ENCODE measurements at places on chromosomes 16 and 17.

- DNase-seq, result no peak
Measured at GRCh38 chr16:82108100-82108499, 61.9 kb downstream of the MPHOSPH6 start.

GRCh38 chr16:86823888-86824671, 245.7 kb downstream of the FOXL1 start:
- DNase-seq, result no peak

DNA sequence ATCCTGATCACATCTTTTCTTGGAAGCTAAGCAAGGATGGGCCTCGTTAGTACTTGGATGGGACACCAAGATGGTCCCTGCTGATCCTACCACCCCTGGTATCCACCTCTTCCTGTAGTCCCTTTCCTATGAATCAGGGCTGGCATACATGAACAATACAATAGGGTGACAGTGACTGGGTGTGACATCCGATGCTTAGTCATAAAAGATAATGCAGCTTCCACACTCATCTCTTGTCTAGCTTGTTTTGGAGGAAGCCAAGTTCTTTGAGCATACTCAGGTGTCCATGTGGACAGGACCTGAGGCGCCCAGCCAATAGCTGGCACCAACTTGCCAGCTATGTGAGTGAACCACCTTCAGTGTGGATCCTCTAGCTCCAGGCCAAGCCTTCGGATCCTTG, 62.5 kb upstream of the NFAT5 start:
- DNase-seq, result no peak

GRCh38 chr17:19753661-19754463, 5.8 kb upstream of the ALDH3A1 start:
- no peak for DNase-seq

DNA sequence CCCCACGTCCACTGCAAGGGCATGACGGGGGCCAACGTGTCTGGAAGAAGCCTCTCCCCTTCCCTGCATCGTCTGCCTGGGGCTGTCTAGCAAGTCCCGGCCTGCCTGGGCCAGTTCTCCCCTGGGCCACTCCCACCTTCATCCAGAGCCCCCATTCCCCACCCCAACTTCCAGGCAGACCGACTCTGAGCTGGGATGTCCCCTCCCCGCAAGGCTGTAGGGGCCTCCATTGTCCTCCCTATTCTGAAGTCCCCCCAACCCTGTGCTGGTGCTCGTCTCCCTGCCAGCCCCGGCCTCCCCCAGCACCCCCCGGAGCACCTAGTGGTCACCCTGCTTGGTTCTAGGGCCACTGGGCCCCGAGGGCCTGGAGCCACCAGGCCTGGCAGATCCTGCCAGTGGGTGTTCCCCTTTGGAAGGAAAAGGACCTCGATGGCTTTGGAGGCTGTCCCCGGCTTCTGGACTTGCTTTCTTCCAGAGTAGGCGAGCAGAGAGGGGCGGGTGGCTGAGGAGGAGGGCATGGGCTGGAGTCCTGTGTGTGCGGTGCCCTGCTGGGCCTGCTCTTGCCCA, 4.8 kb downstream of the GLIS2 start:
- DNase-seq, result no peak

- DNase-seq, result no peak
Measured at GRCh38 chr17:28334666-28335200, 539 bp downstream of the IFT20 start.

- DNase-seq, result no peak
Measured at GRCh38 chr17:9350080-9350479, 225.5 kb downstream of the STX8 start.

DNA sequence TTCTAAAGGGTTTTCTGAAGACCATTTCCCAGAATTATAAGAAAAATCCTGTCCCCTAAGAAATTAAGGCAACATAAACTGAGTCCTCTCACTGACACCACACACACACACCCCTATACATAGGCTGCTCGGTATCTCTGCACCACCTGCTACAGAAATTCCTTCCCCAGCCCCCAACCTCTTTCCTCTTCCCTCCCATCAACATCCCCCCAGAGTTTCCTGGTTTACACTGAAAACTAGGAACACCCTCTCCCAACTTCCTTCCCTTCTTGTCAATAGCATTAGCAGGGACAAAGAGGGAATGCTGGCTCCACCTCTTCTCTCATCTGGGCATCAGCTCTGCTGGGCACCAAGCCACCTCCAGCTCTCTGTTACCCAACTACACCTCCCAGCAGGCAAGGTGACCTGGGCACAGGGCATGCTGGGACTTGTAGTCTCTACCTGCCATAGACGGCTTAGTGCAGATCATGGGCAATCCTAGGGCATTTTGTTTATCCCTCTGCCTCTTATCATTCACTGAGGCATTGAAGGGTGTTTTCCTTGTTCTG, 15.7 kb downstream of the CAVIN1 start:
- DNase-seq, result no peak

GRCh38 chr17:80295559-80295958, 34.9 kb downstream of the RNF213 start:
- no peak for DNase-seq

DNA sequence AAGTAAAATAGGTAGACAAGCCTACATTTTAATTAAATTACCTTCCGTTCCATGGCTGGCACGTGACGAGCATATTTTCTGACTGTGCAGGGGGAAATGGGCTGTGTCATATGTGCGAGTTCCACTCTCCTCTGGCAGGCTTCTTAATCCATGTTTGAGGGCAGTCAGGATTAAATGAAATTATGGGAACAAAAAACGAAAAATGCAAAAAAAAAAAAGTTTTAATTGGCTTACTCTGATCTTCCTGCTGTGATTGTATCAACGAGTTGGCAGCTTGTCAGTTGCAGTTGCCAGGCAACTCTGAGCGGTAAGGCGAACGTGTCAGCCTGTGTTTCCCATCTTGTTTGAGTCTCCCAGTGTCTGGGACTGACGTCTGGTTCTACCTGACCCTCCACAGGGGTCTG, 302.9 kb upstream of the XYLT1 start:
- DNase-seq, result no peak

- DNase-seq, result no peak
Measured at GRCh38 chr16:75204410-75204758, 2.6 kb downstream of the CTRB2 start.

DNA sequence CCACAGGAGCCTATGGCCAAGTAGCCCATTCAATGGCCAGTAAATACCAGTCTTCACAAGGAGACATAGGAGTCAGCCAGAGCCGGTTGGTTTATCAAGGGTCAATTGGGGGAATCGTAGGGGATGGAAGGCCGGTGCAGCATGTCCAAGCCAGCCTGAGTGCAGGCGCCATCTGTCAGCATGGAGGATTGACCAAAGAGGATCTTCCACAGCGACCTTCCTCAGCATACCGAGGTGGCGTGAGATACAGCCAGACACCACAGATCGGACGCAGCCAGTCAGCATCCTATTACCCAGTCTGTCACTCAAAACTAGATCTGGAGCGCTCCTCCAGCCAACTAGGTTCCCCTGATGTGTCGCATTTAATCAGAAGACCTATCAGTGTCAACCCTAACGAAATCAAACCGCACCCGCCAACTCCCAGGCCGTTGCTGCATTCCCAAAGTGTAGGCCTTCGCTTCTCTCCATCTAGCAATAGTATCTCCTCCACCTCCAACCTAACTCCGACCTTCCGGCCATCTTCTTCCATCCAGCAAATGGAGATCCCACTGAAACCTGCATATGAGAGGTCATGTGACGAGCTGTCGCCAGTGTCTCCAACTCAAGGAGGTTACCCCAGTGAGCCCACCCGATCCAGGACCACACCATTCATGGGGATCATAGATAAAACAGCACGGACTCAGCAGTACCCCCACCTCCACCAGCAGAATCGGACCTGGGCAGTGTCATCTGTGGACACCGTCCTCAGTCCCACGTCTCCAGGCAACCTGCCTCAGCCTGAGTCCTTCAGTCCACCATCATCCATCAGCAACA, 25.0 kb downstream of the CYB561 start:
- DNase-seq, result no peak

- no peak for DNase-seq
Measured at GRCh38 chr16:58433569-58433951, 41.3 kb downstream of the GINS3 start.

- no peak for DNase-seq
Measured at GRCh38 chr17:41870627-41871026, 5.4 kb upstream of the KLHL11 start.

GRCh38 chr16:19066988-19067348, 446 bp upstream of the COQ7 start:
- no peak for DNase-seq

DNA sequence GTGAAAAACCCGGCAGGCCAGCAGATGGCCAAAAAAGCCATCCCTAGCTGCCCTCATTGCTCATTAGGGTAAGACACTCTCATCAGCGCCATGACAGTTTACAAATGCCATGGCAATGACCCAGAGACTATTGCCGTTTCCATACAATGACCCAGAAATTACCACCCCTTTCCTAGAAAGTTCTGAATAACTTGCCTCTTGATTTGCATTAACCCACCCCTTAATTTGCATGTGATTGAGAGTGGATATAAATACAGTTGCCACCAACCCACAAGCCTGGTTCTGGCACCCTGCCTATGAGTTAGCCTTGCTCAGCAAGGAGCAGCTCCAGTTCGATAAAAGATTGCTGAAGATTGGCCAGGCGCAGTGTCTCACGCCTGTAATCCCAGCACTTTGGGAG, 16.1 kb upstream of the C16orf54 start:
- DNase-seq, result no peak

DNA sequence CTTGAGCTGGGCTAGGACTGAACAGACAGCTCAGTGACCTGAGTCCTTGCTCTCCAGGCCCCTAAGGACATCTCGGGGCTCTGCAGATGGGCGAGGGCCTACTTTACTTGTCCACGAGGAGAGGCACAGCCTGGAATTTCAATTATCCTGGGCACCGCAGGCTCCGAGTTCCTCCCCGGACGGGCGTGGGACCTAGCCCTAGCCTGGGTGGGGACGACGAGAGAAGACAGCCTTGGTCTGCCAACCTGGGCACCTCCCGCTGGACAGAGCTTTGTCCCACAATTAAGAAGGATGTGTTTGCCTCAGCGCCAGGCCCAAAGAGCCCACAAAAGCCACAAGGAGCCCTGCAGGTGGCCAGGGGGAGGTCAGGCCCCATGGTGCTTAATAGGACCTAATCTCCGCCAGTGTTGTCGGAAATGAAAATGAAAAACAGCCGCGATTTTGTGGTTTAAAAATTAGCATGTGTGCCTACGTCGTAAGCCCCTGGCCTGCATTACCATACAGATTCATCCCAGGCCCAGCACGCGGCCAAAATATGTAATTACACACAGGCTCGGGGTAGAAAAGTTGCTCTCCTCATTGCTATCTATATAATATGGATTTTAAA, 51.4 kb upstream of the LHX1 start:
- DNase-seq, result no peak

DNA sequence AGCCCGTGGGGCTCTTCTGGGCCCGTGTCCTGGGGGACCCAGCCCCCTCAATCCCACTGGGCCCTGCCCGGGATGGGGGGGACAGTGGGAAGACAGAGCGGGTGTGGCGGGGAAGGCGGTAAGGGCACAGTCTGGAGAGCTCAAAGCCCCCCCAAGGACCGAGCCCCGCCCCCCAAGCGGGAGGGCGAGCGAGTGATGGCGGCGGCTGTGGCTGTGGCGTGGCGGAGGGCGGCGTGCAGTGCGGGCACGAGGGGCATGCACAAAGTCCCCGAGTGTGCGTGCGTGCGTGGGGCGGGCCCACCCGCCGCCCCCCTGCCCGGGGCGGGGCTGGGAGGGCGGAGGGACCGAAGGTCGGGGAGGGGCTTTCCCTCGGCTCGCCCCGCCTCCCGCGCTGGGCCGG, 3.6 kb upstream of the WDR24 start:
- no peak for DNase-seq

- no peak for DNase-seq
Measured at GRCh38 chr17:6641247-6641863, 495 bp downstream of the TXNDC17 start.

DNA sequence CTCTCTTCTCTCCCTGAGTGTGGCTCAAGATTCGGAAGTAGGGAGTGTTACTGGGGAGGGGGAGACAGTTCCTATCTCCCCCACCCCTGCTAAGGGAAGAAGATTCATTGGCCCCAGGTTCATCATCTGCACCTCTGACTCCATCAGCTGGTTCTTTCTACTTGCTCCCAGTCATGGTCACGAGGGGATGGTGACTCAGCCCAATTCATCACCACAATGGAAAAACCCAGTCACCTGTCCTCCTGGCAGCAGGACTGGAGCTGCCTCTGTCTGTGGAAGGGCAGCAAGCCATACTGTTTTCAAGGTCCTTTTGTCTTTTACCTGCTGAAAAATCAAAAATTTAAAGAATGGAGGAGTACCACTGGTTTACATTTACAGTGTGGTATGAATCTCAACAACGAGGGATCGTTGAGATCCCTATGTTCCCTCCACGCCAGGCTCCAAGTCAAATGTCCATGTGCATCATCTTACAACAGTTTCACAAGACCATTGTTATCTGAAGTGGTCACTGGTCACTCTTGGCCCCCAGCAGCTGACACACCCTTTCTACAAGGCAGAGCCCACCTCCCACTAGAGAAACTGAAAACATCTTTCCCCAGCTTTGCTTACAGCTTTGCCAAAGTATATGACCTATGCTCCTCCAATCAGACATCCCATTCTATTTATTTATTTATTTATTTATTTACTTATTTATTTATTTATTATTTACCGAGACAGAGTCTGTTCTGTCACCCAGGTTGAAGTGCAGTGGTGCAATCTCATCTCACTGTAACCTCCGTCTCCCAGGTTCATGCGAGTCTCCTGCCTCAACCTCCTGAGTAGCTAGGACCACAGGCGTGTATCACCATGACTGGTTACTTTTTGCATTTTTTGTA, 40.4 kb upstream of the NDRG4 start:
- DNase-seq, result no peak

GRCh38 chr17:56064506-56064905, 88.8 kb upstream of the ANKFN1 start:
- no peak for DNase-seq

GRCh38 chr16:732936-733335, 6.0 kb downstream of the HAGHL start:
- DNase-seq, result peak; percentile 15

- no peak for DNase-seq
Measured at GRCh38 chr17:64683796-64684195, 21.7 kb upstream of the SMURF2 start.

GRCh38 chr16:35186045-35186759, 1726.8 kb downstream of the TP53TG3F start:
- DNase-seq, result no peak

DNA sequence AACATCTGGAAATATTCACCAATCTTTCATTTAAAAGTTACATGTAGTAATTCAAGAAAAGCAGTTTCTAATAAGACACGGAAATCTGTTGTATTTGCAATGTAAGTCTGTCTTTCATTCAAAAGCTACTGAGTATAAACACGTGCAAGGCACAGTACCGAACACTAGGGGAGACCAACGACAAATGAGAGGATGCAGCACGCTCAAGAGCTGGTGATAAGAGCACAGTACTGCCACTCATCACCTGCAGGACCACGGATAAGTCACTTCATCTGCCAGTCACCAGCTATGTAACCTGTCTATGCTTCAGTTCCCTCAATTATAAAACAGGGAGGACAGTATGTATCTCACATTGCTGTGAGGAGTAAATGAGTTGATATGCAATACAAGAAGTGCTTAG, 67.1 kb downstream of the CLEC18A start:
- no peak for DNase-seq

All from GM06990 (cell line).